ENCODE measurements at places on chromosomes 5 and 9.

DNA sequence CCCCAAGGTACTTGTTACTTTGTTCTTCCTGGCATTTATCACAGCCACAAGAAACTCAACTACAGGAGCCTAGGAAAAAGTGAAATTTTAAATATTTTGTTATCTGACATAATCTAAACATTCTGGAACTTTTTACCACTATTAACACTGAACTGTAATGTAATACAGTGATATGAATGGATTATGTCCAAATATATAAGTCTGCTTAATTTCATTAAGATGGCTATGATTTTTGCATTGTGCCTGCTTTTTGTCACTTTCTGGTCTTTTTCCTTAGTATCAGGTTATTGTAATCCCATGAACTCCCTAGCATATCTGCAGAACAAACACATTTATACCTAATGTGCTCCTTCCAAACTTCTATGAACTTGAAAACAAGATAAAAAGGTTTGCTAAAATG, 35.8 kb downstream of the PJA2 start:
- DNase-seq: no peak

GRCh38 chr9:6444128-6444527, 31.1 kb downstream of the UHRF2 start:
- no peak for DNase-seq

GRCh38 chr5:58072300-58072965, 387.5 kb downstream of the PLK2 start:
- no peak for DNase-seq

DNA sequence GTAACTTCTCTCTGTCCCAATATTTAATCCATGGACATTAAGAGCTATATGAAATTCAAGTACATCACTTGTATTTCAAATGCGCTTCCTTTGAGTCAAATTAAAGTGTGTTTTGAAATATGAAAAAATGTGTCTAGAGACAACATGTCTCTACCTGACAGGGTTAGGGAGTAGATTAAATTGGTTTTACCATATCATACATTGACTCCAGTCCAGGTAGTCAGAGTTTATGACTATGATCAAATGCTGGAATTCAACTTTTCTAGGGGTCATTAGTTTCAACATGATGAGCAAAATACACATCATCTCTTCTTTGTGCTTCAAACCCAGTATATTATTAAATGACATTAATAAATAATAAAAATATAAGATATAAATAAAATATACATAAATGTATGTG, 259.2 kb downstream of the CDH10 start:
- no peak for DNase-seq

GRCh38 chr9:119601632-119602031, 232.4 kb upstream of the BRINP1 start:
- DNase-seq: no peak

GRCh38 chr5:81232464-81233079, 550 bp upstream of the CKMT2 start:
- DNase-seq: no peak

- no peak for DNase-seq
Measured at GRCh38 chr5:166022065-166022464, 2269.4 kb upstream of the WWC1 start.

GRCh38 chr5:25694801-25695200, 1050.0 kb upstream of the CDH10 start:
- DNase-seq: no peak

- DNase-seq: no peak
Measured at GRCh38 chr5:38447786-38448185, 108.7 kb downstream of the LIFR start.

DNA sequence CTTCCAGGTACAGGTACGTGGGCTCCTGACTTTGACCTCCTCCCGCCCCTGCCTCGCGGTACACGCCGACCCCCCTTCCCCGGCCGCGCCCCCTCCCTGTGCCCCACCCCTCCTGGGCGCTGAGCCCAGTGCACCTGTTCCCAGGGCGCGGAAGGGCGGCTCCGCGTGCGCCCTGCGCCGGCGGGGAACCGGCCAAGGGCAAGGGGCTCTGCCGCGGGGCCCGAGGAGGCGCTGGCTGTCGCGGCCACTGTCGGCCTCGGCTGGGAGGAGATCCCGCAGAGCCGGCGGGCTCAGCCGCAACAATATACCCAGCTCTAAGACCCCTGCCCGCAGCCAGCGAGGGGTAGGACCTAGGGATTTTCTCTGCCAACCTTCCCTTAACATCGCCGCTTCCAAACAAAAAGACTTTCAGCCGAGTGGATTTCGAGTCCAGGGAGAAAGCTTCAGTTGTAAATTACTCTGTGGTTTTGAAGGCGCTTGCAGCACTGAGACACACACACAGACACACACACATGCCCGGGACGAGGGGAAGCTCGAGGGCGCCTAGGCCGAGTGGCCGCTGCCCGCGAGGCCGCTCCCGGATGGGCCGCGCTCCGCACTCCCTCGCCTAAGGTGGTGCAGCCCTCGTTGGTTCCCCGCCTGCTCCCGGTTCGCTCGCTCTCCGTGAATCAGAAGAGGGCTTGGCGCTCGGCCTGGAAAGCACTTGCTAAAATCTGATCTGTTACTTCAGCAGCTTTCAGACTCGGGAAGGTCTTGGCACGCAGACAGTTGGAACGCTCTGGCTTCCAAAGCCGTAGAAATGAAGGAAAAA, 1.2 kb downstream of the FGF18 start:
- DNase-seq: no peak

All from stimulated activated CD4-positive, alpha-beta T cell treated with anti-CD3 and anti-CD28 coated beads, Interleukin-2, amount 100 ng/mL, for 24 hours (primary cell).